ENCODE measurements at places on chromosomes 7 and 10.
A peak's percentile ranks its signal among the peaks of the same experiment; 100 is the strongest.

- DNase-seq, result peak; percentile 75
These were observed 434.5 kb downstream of the SUGCT start for GRCh38 chr7:40569326-40569725.

DNA sequence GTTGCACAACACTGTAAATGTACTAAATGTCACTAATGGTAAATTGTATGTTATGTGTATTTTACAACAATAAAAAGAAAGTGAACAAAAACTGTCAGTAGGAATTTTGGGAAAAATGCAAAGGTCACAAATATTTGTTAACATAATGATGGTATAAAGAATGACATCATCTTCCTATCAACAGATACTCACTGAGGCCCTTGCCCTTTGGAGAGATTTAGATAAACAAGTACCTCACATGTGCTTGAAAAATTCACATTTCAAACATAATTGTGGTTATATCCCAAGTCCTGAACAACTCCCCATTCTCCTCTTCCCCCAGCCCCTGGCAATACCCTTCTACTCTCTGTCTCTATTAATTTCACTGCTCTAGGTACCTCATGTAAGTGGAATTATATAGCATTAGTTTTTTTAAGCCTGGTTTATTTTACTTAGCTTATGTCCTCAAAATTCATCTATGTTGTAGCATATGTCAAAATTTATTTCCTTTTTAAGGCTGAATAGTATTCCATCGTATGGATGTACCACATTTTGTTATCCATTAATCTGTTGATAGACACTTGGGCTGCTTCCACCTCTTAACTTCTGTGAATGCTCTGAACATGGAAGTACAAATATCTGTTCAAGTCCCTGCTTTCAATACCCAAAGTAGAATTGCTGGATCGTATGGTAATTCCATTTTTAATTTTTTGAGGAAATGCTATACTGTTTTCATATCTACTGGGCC, 90.5 kb downstream of the WIPF3 start:
- no peak for DNase-seq

DNA sequence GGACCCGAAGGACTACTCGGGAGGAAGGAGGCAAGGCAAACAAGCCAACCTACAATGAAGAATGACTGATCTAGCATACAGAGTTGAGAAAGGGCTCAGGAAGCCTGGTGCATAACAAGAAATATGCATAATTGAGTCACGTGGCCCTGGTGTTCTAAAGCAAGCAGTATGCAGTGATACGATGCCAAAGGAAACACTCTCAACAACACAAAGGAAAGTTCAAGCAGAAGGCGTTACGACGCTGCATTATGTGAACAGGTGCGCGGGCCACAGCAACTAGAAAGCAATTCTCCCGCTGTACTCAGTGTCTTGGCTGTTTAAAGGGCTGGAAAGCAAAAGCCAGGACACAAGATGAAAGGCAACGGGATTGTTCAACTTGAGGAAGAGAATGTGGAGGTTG, 100.8 kb downstream of the PRTFDC1 start:
- DNase-seq, result no peak

- no peak for DNase-seq
These were observed 32.7 kb downstream of the ADAP1 start for GRCh38 chr7:921581-922333.

DNA sequence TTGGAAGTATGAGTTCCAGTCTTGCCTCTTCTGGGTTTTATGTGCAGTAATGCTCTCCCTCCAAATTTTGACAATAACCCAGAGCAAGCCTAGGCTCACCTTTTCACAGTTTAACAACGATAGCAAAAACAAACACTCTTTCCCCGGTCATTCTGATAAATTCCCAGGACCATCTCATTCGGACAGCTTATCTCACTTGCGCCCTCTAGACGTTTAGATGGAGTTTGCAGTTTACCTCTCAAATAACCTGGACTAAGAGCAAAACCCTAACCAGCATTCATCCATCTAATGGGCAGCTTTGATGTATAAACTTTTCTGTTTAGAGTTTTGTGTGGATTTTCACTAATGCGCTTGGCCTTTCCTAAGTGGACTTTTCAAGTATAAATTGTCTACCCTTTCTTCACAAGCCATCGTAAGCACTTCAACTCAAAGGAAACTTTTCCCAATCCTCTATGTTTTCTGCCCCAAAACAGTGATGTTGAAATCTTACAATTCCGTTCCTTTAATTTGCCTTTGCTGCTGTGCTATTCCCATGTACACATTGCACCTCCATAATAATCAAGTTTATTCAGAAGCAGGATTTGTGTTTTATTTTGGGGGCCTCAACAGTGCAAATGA, 114.9 kb downstream of the HDAC9 start:
- DNase-seq, result peak; percentile 76

DNA sequence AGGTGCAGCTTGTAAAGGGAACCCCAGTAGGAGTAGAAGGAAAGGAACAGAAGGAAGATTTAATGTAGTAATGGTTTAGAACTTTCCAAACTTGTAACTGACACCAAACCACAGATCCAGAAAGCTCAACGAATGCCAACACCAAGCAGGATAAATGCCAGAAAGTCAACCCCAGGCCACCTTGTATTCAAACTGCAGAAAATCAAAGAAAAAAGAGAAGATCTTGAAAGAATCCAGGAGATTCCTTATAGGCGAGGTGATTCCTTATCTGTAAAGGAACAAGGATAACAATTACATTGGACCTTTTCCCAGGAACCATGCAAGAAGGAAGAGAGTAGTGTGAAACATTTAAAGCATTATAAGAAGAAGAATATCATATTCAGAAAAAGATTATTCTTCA, 93.6 kb downstream of the NKX6-2 start:
- DNase-seq, result no peak

DNA sequence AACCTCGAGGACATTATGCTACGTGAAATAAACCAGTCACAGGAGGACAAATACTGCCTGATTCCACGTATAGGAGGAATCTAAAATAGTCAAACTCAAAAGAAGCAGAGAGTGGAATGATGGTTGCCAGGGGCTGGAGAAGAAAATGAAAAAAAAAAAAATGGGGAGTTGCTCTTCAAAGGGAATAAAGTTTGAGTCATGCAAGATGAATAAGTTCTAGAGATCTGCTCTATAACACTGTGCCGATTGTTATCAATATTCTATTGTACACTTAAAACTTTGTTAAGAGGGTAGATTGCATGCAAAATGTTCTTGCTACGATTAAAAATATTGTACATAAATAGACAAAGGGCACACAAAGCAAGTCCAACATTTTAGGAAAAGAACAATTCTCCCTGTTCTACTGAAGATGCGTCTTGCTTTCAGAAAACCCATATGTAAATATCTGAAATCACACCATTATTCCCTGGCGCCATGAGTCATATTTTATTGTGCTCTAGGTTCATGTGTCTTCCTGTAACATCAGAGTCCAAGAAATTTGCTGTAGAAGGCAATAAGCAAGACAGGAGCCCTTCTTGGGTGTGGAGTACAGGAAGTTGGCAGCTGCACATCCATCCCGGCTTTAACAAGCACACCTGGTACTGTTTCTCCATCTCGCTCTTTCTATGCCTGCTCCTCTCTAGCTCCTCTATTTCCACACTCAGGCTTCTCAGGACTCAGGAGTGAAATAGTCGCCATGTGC, 145.9 kb downstream of the GFRA1 start:
- no peak for DNase-seq

GRCh38 chr10:120755771-120756170, 95.4 kb upstream of the WDR11 start:
- DNase-seq, result no peak

DNA sequence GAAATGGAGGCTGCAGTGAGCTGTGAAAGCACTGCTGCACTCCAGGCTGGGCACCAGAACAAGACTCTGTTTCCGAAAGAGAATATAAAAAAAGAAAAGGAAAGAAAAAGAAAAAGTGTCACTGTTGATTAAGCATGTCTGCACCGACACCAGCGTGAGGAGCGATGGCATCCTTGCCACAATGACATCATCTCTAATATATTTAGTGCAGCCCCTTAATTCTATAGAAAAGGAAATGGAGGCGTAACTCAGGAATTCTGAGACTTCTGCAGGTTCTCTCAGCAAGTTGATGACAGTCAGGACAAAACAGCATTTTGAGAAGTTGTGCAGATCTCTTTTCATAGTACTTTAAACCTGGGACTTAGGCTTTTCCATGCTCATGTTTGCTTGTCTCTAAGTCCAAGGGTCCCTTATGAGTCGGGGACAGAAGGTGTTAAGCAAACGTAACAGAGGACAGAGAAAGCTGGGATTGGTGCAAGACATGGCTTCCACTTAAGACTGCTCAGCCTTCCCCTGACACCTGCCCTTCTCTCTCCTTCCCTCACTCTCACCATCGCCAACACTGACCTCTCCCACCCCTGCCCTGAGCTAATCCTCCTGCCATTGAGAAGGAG, 16.9 kb upstream of the ANKRD1 start:
- DNase-seq, result no peak

- DNase-seq, result no peak
These were observed 48.9 kb downstream of the ZCCHC24 start for GRCh38 chr10:79396520-79396919.

- no peak for DNase-seq
These were observed 66.6 kb downstream of the CAV1 start for GRCh38 chr7:116591202-116592040.

DNA sequence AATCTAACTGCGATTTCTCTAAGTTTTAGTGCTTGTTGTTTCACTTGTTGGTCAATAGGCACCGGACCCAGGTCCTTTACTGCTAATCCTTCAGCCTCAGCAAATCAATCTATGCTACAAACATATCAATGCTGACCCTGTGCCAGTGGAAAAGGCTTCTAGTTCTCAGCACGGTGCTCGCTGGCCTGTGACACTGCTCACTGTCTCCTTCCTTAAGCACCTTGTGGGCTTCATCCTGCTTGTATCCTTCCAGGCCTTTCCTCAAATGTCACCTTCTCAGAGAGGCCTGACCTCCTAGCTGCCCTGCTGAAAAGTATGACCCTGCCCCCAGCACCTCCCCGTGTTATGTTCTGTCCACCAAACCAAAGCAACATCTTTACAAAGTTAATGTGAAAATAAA, 201.2 kb upstream of the FRMD4A start:
- DNase-seq, result no peak

GRCh38 chr10:83459124-83459523, 680.2 kb upstream of the GHITM start:
- DNase-seq, result no peak

DNA sequence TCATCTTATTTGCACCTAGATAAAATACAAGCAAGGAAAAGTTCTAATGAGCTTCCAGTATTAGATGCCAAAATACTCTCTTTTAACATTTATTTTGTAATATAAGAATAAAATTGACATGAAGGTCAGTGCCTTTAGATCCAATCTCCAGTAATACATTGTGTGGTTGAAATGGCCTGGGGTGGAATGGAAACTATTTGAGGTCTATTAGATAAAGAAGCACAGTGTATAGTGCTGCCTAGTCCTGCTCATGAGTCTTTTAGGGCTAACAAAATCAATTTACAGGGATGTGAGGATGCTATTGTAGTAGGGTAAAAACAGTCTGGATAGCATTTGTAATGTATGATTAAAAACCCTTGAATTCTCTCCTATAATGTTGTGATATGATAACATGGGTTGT, 84.5 kb upstream of the ETV1 start:
- no peak for DNase-seq

DNA sequence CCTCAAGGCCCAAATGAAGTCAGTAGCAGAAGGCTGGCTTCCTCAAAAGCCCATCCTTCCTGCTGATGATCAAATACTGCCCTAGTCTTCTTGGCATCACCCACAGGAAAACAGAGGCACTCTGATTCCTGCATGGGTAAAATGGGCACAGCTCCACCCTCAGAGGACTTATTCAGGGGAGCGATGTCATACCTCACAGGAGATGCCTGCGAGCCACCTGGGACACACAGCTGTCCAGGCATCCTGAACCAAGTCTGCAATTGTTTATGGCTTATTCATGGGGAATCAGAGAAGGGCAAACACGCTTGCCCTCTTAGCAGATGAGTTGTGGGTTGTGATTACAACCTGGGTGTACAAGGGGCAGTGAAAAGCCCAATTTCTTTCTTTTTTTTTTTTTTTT, 22.0 kb upstream of the LMTK2 start:
- DNase-seq, result peak; percentile 25

DNA sequence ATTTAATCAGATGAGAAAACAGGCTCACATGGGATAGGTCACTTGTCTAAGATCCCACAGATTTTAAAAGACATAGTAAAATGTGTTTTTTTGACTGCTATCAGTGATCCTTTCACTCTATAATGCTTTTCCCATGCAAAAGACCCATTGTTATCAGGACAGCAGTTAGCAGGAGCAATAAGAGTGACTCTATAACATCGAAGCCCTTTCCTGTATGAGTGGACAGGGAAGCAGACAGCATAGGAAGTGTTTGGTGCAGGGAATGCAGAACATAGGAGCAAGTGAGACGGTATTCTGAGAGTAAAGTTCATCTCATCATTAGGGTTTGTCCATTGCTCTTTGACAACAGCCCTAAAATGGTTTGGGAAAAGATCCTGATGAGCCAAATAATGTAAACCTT, 68.5 kb downstream of the SLC25A13 start:
- DNase-seq, result no peak

DNA sequence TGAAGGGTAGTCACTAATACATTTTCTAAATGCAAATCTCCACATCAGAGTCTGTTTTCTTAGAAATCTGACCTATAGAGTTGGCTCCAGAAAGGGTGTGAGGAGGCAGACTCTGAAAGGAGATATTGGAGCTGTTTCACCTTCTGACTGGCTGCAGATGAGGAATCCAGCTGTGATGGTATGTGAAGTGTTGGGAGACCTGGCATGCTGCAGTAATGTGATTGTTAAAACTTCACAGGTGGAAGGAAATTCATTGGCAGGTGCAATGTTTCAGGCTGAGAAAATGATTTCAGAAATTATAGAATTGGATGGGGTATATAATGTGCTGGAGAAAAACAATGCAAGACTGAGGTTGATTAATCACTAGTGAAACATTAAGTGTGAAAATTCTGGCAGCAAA, 1134.0 kb upstream of the LRRN3 start:
- peak; percentile 70 for DNase-seq

GRCh38 chr10:131946321-131946751, 35.4 kb downstream of the BNIP3 start:
- peak; percentile 17 for DNase-seq

GRCh38 chr10:1807924-1808323, 70.6 kb upstream of the ADARB2 start:
- no peak for DNase-seq

GRCh38 chr7:111401516-111401915, 160.8 kb downstream of the IMMP2L start:
- DNase-seq, result no peak

DNA sequence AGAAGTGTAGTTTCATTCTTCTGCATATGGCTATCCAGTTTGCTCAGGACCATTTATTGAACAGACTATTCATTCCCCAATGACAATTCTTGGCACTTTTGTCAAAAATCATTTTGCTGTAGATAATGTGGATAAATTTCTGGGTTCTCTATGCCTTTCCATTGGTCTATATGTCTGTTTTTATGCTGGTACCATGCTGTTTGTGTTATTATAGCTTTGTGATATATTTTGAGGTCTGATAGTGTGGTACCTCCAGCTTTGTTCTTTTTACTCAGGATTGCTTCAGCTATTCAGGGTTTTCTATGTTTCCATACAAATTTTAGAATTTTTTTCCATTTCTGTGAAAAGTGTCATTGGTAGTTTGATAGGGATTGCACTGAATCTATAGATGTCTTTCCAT, 315.3 kb upstream of the KAT6B start:
- DNase-seq, result no peak
